Stimulated activated CD4-positive, alpha-beta T cell treated with anti-CD3 and anti-CD28 coated beads, Interleukin-1b, Interleukin-23, amount 100 ng/mL, for 48 hours (primary cell): ENCODE measurements at places on chromosomes 6 and 20.
A peak's percentile ranks its signal among the peaks of the same experiment; 100 is the strongest.

GRCh38 chr6:7900621-7901020, 10.0 kb downstream of the TXNDC5 start:
- DNase-seq: no peak

DNA sequence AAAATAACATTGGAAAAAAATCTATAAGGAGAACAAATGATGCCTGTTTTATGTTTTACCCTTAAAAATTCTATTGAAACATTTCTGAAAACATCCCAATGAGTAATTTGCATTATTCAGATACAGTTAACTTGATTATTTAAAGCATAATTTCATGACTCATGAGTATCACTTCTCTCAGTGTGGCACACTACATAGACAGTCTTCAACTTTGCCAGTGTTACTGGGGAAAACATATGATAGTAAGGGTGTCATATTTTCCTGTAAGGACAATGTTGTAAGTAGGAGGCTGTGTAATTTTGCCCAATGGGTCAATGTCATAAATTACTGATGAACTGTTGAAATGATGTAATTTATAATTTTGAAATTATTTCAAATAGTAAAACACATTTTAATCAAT, 125.5 kb downstream of the PHACTR1 start:
- DNase-seq: no peak

DNA sequence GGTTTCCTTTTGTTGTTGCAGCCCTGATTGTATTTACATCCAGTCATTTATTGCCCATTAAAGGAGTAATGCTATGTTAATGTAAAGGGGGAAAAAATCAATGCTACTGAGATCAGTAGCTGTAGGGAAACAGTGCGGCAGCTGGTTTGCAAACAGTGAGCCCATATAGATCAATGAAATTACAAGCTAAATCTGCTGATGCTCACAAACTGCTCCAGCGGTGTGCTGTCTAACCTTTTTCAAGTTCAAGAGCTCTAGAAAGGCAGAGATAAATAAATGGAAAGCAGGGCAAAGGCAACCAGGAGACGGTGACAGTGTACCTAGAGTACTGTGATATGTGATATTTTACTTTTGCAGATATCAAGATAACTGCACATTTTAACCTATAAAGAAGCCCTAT, 449.0 kb upstream of the MMS22L start:
- no peak for DNase-seq

- peak; percentile 75 for DNase-seq
Measured at GRCh38 chr6:32255199-32256153, 31.6 kb upstream of the NOTCH4 start.

DNA sequence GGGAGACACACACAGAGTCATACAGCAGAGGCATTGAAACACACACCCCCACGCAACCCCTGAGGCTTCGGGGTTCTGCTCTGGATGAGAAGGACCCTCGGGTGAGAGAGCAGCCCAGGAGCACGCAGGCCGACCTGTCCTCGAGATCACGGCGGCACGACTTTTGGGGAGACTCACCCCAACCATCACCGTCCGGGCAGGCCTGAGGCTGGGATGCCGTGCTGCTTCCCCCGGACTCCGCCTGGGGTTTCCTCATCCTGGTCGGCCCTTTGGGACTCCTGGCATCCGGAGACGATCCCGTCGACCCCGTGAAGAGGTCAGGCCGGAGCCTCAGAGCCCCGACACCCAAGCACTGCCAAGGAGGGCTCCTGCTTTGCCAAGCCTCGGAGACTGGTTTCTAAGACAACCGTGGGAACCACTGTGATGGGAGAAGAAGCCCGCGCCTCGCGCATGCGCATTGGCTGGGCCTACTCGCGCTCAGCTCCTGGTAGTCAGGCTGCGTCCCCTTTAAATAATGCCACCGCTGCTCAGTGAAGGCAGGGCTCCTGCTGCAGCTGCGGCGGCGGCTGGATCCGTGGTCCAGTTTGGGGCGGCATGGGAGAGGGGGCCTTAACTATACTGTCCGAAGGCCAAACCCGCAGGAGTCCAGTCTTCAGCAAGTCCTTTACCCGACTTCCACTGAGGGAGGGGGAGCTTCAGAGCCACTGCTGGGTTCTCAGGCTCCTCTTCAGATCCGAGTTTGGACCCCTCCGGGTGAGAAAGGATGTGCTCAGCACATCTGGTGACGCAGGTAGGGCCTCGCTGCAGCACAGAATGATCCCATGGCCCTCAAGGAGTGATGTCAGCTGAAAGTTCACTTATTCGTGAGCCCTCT, 171.4 kb upstream of the ZNF337 start:
- peak; percentile 81 for DNase-seq

DNA sequence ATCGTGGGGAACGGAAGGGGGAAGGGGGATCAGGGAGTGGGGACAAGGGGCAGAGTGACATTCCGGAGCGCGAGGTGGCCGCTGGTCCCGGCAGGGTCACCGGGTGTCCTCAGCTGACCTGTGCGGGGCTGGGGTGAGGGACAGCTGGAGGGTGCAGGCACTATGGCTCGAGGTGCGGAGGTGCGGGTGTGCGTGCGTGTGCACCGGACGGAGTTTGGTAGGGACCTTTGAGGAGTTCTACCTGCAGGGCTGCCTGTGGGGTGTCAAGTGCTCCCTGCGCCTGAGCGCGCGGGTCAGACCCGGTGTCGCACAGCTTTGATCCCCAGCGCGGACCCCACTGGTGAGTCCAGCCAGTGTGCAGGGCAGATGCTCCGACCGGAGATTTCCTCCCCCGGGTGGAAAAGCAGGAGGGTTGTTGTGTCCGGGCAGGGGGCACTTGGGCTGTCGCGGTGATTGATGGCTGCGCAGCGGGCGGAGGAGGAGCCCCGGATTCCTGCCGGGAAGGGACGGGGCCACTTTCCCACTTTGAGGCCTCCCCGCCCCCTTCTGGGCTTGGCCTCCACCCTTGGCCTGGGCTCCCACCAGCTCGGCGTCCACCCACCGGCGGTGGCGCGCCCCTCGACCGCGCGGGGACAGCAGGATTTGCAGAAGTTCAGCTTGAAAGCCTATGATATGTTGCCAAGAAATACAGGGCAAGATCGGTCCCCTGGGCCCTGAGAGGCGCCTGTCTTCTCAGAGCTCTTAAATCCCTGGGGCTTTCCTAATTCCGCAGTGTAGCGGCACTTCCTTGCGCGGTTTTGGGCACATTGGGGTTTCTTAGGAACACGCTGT, 658 bp downstream of the RIN2 start:
- DNase-seq: no peak

DNA sequence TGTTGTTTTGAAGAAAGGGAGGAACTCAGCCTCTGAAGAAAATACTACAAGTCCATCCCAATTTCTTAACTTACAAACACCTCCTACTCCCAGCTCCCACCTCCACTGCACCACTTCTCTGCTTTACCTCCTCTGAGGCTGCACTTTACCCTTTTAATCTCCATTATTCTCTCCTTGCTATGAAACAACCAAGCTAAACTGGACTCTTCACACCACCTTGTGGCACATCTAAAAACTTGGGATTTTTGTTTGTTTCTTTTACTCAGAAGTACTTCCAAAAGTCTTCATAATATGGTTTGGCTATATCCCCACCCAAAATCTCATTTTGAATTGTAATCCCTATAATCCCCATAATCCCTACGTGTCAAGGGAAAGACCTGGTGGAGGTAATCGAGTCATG, 142.2 kb downstream of the MOXD1 start:
- DNase-seq: no peak

- DNase-seq: no peak
Measured at GRCh38 chr20:24574797-24575196, 105.4 kb downstream of the SYNDIG1 start.

- DNase-seq: no peak
Measured at GRCh38 chr6:37145443-37145842, 24.5 kb upstream of the PIM1 start.

DNA sequence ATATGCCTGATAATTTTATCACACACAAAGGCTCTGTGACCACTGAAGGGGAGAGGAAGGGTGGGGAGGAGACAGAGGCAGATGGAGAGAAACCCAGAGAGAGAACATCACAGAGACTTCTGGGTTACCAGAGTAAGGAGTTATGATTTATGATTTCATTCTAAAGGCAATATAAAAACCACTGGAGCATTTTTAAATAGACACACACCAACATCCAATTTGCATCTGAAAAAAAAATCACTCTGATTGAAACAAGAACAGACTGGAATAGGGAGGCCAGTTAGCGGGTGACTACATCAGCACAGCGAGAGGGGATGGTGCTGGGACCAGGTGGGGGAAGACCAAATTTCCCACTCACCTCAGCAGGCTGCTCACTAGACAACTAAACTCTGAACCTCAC, 104.8 kb downstream of the AGPAT4 start:
- no peak for DNase-seq

- DNase-seq: no peak
Measured at GRCh38 chr6:136035378-136036070, 184.0 kb downstream of the PDE7B start.

DNA sequence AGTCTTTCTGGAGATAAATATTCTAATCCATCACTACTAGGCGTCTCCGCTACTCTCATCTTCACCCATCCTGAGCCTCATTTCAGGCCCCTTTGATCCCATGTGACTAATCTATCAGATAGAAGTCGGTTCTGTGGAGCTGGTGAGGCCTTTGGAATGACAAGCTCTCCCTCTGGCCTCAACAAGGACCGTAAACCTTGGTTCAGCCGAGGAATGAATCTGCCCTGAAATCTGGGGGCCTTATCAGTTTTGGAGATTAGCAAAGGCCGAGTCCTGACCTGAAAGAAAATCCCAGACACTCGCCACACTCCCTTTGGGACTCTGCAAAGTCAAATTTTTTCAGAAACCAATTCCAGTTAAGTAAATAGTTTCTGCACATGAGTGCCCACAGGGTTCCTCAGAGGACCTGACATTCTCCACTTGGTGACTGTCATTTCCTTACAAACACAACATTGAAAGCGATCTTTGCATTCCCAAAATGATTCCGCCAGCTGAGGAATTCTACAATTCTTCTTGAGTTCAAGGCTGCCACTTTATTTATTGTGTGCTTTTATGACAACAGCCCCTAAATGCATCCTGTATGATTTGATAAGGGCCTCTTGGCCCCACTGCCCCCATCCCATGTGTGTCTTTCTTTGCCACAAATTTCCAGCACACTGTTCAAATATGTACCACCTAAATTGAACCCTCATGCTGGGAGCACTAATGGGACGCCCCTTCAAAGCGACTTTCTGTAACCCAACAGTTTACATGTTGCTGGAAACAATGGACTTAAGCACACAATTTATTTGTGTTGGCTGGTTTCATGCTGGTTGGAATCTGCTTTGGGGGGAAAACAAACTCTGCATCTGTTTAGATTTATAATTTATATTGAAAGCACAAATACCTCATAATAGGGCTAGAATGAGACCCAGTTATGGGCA, 10.0 kb upstream of the RIPOR3 start:
- DNase-seq: no peak

DNA sequence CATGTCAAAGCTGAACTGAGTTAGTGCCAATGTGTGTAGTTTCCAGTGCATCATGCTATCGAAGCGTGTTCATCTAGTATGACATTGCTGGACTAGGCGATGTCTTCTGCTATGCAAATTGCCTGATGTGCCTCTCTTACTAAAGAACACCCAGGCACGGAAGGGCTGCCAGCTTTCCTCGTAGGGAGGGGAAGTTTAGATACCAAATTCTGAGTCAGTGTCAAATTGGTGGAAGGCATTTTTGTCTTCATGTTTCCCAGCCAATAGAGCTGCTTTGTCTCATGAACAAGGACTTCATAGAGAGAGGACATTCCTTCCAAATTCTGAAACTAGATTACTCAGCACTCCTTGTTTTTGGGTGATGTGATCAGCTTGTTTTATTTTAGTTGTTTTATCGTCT, 320.1 kb downstream of the BTBD3 start:
- DNase-seq: no peak

GRCh38 chr6:137550535-137550934, 56.3 kb upstream of the OLIG3 start:
- no peak for DNase-seq

DNA sequence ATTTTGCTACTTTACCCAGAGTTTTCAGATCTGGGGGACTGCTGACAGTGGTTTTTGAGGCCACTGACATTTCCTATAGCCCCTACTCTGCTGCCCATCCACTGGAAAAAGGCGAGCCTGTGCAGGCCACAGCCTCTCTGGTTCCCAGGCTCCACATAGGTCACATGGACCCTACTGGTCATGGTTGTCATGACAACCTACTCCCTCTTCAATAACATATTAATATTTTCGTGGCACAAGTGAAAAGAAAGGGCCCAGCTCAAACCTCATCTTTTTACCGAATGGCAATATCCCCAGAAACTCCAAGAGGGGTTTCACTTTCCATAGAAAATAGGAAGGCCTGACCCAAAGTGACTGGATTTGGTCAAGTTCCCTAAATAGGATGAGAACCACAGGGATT, 11.0 kb upstream of the FOXO3 start:
- no peak for DNase-seq

DNA sequence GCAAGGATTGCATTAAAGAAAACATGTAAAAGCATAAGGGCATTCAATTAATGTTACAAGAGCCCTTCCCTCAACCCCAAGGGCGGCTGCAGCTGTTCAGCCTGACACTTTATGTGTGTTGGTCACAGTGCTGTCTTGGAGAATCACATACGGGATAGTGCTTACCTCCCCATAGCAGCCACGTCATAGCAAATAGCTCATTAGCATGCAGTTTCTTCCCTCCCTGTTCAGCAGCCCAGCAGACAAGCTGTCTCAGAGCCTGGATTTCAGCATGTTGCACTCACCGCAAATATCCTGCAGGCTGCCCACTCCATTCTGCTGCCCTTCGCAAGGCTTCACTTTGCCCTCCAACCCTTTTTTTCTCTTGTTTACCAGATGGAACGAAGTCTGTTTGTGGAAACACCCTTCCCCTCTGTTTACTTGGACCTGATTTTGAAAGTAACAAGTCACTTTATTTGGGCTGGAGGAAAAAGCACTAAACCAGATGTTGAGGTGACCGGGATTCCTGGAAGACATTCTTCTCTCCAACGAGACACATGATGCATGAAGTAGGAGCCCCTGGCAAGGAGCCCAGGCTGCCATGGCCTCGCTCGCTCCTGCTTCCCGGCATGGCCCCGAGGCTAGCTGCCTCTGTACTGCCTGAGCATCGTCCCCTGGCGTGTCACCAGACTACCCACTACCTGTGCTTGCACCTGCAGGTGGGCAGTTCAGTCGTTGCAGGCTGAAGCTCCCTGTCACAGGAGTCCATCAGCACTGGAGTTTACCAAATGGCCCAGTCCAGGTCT, 151.6 kb upstream of the GMDS start:
- no peak for DNase-seq

DNA sequence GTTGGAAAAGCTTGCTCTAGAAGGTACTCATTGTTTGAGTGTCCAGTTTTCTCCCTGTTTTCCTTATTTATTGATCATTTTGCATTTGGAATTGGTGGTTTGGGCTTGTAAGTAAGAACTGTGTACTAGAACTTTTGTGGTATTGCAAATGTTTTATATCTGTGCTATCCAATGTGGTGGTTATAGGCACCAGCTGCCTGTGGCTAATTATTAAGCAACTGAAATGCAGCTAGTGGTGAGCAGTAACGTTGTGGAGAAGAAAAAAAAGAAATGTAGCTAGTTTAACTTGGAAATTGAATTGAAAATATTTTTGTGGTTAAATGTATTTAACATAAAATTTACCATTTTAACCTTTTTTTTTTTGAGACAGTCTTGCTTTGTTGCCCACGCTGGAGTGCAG, 50.7 kb upstream of the MAPK13 start:
- DNase-seq: no peak

- no peak for DNase-seq
Measured at GRCh38 chr6:131390322-131390721, 182.7 kb upstream of the ARG1 start.
